Stimulated activated CD8-positive, alpha-beta memory T cell treated with anti-CD3 and anti-CD28 coated beads, Interleukin-7, amount 100 ng/mL, for 24 hours (primary cell): ENCODE measurements at places on chromosomes 4 and X.

- DNase-seq, result no peak
These were observed 65.7 kb downstream of the GATB start for GRCh38 chr4:151694961-151695720.

GRCh38 chr4:5712517-5712916 lies 1.5 kb downstream of the EVC start:
- DNase-seq, result no peak

DNA sequence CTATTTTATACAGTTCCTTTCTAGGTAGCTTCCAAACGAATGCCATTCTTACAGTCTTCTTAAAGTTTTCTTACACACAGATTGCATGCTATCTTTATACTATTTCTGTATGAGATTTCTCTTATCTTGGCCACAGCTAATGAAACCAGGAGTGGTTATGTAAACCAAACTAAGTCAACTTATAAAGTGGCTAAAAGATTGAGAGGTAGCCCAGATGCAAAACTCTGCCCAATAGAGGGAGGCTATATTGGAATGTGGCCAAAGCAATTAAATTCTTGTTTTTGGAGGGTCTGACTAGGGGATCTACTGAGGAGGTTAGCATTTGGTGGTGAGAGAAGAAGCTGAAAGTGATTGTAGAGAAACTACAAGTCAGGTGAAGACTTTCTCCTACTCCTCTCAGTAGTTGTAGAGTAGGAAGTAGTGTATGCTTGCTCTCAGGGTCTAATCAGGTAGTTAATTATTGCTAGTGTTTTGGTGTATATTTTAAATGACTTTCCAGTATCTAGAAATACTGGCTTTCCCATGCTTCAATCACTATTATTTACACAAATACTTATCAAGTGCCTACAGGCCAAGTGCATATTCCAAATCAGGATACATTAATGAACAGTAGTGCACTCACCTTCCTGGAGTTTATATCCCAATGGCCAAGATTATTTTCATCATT lies 104.2 kb upstream of the HPGD start:
- DNase-seq, result no peak

DNA sequence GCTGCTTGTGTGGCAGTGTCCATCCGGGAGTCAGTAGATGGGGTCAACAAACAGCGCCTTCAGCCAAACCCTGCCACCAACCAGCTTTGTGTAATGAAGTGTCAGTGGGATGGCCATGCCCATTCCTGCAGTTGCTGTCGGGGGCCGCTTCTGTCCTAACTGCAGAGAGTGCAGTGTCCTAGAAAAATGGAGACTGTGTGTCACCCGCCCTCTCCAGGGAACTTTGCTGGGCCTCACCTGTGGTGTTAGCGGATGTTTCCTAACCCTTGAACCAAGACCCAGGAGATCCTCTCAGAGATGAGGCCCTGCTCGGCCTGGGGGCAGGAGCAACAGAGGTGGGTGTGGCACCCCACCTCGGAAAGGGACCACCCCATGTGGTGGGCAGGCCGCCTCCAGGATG lies 35.3 kb upstream of the HGFAC start:
- no peak for DNase-seq

GRCh38 chr4:169203891-169204290 lies 66.9 kb downstream of the SH3RF1 start:
- no peak for DNase-seq

DNA sequence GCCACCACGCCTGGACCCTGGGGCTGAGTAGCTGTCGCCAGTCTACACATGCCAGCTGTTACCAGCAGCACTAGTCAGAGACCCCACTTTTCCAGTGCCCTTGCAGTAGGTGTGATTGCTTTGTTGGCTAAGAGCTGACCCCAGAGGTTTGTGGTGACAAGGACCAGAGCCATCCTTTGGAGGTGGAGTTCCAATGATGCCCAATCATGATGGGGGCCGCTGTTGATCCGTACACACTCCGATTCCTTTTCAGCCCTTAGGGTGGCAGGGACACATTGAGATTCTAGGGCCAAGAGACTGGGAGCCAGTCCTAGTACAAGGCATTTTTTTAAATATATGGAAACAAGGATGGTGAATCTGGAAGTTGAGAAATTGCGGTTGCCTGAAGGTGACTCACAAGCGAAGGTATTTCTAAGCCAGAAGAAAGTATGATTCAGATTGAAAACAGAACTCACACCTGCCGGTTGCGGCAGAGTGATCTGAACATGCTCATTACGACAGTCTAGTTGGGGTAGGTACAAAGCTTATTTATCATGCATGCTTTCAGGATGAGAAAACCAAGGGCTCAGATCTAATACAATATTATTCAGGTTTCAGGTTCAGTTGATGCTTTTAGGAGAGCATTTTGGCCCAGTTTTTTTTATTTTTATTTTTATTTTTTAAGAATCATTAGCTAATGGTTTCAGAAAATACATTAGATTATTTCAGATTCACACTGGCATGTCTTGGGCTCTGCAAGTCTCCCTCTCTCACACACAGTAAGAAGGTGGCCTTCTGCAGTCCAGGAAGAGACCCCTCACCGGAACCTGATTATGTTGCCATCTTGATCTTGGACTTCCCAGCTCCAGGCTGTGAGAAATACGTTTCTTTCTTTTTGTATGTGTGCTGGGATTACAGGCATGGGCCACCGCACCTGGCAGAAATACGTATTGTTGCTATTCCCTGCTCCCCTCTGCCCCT lies 43.4 kb downstream of the SHROOM2 start:
- DNase-seq, result peak; percentile 0

GRCh38 chr4:175504318-175504717 lies 307.7 kb downstream of the GPM6A start:
- DNase-seq, result no peak

DNA sequence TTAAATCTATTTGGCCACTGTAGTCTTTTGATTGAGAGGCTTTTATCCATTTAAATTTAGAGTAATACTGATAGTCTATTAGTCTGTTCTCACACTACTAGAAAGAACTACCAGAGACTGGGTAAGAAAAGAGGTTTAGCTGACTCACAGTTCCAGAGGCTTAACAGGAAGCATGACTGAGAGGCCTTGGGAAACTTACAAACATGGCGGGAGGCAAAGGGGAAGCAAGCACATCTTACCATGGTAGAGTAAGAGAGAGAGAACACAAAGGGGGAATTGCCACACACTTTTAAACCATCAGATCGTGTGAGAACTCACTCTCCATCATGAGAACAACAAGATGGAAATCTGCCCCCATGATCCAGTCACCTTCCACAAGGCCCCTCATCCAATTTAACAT lies 410.9 kb downstream of the PDGFC start:
- DNase-seq, result no peak

- DNase-seq, result no peak
These were observed 763.5 kb upstream of the FRG1 start for GRCh38 chr4:189177130-189177529.

DNA sequence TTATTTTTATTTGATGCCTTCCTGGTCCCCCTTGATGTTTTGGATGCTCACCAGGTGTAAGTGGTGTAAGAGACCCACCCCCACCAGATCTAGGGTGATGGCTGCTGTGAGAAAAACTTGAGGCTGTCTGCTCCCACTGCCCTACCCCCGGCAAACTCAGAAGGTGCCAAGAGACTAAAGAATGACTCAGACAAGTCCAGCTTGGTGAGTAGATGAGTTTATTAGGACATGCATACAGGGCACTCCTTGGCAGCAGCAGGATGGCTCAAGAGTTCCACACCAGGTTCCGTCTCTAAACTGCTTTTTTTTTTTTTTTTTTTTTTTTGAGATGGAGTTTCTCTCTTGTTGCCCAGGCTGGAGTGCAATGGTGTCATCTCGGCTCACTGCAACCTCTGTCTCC lies 84.0 kb upstream of the HPF1 start:
- no peak for DNase-seq

DNA sequence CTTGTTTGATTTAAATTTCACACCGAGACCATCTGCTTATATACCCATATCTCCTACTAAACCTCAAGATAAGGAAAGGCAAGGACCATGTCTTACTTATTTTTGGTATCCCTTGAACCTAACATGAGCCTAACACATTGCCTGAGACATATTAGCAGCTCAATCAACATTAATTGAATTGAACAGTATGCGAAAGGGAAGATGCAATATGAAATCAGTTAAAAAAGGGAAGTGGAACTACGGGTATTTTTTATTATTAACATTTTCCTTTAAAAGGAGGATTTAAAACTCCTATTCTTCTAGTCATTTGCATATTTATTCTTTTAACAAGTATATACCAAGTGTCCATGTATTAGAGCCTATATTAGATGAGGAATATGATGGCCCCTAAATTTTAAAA lies 197.0 kb downstream of the CAMK2D start:
- DNase-seq, result no peak

DNA sequence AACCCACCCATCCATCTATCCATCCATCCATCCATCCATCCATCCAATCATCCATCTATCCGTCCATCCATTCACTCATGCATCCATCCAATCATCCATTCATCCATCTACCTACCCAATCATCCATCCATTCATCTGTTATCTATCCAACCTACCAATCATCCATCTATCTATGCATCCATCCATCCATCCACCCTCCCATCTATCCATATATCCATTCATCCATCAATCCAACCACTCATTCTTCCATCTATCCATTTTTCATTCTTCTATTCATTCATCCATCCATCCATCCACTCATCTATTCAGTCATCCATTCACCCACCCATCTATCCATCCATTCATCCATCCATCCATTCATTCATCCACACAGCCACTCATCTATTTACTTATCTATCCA lies 80.1 kb upstream of the SHOX start:
- no peak for DNase-seq

DNA sequence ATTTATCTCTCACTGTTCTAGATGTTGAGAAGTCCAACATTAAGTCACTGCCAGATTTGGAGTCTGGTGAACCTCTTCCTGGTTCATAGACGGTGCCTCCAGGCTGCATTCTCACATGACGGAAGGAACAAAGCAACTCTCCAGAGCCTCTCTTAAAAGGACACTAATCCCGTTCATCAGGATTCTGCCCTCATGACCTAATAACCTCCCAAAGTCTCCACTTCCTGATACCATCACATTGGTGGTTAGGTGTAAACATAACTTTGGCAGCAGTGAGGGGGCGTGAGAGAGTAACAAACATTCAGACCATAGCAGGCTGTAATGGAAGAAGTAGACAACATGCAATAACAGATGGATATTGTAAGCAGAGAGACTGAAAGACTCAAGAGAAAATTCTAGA lies 388.6 kb downstream of the PDHA2 start:
- no peak for DNase-seq

GRCh38 chr4:41142376-41143310 lies 71.7 kb downstream of the APBB2 start:
- DNase-seq, result no peak

DNA sequence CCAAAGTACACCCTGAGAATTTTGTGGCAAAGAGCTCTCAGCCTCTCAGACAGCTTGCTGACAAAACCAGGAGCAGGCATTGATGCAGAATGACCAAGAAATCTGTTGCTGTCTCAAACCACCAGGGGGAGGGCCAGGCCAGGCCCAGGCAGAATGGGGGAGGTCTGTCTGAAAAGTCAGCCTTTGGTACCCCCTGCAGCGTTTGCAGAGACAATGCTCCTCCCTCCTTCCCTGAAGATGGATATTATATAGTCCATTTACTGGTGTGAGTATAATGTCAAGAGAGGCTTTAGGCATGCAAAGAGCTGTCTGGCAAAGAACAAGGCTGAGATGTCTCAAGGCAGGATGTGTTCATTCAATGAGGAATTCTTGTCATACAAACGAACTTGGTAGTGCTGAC lies 52.9 kb upstream of the TRPC5OS start:
- no peak for DNase-seq

GRCh38 chrX:10582945-10583344 lies 37.4 kb downstream of the MID1 start:
- DNase-seq, result no peak

GRCh38 chr4:14196131-14196530 lies 568.6 kb upstream of the BOD1L1 start:
- DNase-seq, result no peak

DNA sequence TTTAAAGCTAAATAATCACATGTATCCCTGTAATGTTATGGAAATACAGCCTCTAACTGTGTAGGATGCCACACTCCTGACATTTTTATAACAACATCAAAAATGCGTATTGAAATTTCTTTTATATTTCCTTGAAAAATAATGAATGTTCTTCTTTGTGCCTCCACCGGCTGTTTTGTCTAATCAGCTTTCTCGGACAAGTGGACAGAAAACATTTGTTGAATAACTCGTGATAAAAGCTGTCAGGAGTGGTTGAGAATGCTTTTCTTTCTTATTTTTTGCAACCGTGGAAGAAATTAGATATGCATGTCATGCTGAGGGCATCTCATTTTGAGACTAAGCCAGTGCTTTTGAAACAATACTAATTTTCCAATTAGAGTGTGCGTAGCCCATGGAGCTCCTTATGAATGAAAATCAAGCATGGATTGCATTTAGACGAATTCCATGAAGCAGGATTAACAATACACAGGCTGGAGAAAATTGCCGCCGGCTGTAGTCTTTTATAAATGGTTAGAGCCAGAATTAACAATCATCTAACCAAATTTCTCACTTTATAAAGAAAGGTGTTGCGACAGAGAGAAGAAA lies 614.5 kb upstream of the LCORL start:
- no peak for DNase-seq

- no peak for DNase-seq
These were observed 41.6 kb downstream of the AFM start for GRCh38 chr4:73523126-73523525.

DNA sequence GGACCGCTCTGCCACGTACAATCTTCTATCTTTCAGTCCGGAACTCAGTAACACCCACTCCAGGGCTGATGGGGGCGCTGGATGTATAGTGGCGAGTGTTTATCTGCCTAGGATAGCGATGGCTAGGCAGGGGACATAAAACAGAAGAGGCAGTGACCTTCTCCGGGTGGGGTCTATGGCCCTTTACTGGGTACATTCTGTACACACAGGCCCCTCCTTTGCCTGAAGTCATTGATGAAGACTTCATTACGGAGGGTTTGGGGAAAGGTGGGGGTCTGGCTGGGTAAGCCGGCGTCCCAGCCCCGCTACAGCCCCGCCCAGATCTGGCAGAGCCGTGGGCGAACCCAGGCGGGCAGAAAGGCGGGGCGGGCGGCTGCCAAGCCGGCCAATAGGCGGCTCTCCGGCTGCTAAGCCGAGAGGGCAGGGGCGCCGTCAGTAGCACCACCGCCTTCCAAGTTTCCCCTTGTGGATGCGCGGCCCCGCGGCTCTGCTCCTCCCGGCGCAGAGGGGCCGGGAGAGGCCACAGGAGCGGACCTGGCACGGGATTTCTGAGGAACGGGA lies at the start of gene CHST7:
Gene CHST7, plus strand, starts transcription at position 435 of the 561 bp plus-strand sequence. CDS start 167 bp downstream, outside the sequence.
- DNase-seq, result no peak

GRCh38 chr4:183989931-183990330 lies 84.8 kb downstream of the STOX2 start:
- no peak for DNase-seq

DNA sequence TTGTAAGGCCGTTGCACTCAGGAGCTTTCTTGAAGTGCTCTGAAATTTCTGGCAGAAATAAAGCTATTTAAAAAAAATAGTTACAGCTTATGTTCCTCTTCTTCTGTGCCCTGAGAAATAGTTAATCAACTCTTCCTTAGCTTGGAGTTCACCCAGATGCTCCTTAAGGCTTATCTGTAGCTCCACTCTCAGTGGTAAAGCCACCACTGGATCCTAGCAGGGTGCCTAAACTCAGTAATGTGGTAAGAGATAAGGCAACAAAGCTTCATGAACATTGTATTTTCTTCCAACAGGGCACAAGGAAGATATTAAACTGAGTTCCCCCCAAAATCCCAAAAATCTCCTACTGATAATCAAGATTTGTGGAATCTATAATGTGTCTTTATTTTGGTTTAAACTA lies 299.5 kb downstream of the MAPK10 start:
- no peak for DNase-seq

- no peak for DNase-seq
These were observed 17.9 kb downstream of the PPA2 start for GRCh38 chr4:105455998-105456397.

GRCh38 chr4:116070283-116070682 lies 956.9 kb upstream of the NDST4 start:
- DNase-seq, result no peak
